Stimulated activated CD8-positive, alpha-beta memory T cell treated with anti-CD3 and anti-CD28 coated beads, Interleukin-2, amount 100 ng/mL, for 1 hour (primary cell): ENCODE measurements at places on chromosomes 5 and 9.

GRCh38 chr5:120954255-120954654, 490.2 kb downstream of the PRR16 start:
- DNase-seq: no peak

GRCh38 chr5:174520420-174521396, 203.7 kb upstream of the MSX2 start:
- no peak for DNase-seq

DNA sequence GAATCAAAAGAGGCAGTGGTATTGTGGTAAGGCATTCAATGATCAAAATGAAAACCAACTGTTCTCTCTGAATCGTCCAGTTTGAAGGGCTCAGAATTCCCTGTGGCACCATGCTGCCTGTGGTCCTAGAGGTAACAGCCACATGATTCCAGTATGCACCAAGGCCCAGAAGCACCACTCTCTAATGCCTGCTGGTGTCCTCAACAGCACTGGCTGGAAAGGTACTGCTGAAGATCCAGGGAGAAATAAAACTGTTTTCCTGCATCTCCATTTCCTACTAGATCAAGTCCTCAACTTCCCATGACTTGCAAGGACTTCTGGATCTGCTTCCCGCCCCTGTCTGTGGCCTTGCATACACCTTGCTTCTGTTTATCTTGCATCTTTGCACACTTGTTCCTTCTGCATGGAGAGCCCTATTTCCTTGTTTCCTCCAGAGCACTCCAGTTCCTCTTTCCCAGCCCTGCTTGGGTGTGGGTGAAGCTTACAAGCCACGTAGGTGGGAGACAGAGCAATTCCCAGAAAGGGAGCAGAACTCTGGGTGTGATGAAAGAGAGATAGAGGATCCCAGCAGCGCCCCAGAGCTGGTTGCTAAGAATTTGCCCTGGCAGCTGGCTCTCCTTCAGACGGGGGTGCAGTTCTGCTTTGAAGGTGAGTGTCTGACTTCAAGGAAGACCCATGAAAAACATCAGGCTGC, 41.0 kb upstream of the EQTN start:
- DNase-seq: no peak

DNA sequence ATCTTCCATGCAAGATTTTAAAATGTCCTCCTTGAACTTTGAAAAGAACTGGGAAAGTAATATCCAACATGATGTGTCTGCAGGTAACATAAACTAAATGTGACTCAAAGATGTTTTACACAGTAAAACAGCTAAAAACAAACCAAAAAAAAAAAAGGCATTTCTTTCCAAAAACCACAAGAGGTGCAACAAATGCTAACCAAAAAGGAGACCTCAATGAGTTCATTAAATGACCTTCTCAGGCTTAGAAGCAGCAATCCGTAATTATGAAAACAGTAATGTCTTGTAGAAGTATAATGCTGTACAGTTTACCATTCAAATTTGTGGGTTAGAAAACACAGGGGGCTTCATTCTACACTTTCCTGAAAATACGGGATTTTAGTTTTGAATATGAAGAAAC, 2.5 kb downstream of the RNF145 start:
- DNase-seq: no peak

- no peak for DNase-seq
These were observed 74.6 kb downstream of the FOXD1 start for GRCh38 chr5:73373814-73374510.

- no peak for DNase-seq
These were observed 166.0 kb upstream of the RGS7BP start for GRCh38 chr5:64339769-64340168.

- no peak for DNase-seq
These were observed 754.8 kb upstream of the RIOK2 start for GRCh38 chr5:97937846-97938245.

DNA sequence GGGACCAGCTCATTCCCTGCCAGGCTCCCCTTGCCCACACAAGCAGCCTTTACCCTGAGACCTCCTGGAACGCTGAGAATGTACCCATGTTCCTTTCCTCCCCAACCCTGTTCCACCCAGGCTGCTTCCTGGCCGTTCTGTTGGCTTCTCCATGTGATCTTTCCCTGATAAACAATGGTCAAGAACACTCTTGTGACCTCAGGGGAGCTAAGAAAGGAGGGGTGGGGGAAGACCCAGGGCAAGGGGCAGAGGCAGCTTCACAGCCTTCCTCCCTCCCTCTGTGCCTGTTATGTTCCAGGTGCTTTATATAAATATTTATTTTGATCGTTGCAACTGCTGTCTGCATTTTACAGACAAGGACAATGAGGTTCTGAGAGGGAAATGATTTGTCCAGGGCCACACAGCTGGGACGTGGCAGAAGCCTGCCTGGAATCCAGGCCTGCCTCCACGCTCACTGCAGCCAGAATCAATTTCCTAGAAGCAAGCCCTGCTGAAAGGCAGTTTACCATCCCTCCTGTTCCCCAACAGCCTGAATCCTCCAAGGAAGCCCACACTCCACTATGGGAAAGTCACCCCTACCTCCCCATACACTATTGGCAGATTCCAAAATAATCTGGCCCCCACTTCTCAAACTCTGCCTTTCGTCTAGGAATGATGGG, 3.9 kb downstream of the SHROOM1 start:
- no peak for DNase-seq

GRCh38 chr5:129763651-129764050, 15.8 kb downstream of the MINAR2 start:
- DNase-seq: no peak

- no peak for DNase-seq
These were observed 200.1 kb downstream of the EPB41L4A start for GRCh38 chr5:112219000-112219399.

DNA sequence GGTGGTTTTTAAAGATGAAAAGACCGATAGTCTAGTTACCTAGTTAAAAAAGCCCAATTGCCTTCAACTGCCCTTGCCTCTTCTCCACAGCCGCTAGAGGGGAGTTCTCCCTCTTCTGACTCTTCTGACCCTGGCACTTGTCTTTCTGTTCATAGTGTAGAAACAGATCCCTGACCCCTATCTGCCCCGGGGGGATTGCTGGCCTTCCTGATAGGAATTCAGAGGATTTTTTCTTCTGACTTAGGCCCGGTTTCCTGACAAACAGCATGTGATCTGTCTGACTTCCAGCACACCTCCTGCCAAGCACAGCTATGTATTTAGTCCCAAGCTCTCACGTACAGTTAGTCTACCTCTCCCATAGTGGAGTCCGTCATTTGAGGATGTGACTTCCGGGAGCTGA, 5.0 kb upstream of the TMEM268 start:
- no peak for DNase-seq

GRCh38 chr5:37112383-37112991, 136.7 kb downstream of the CPLANE1 start:
- DNase-seq: no peak
